GM12878 (cell line): ENCODE measurements at places on chromosomes 13 and 19. TPM values are rescaled to one million over a fixed set of nuclear protein-coding genes. Genes with fewer than 3 reads are reported as not detected.

DNA sequence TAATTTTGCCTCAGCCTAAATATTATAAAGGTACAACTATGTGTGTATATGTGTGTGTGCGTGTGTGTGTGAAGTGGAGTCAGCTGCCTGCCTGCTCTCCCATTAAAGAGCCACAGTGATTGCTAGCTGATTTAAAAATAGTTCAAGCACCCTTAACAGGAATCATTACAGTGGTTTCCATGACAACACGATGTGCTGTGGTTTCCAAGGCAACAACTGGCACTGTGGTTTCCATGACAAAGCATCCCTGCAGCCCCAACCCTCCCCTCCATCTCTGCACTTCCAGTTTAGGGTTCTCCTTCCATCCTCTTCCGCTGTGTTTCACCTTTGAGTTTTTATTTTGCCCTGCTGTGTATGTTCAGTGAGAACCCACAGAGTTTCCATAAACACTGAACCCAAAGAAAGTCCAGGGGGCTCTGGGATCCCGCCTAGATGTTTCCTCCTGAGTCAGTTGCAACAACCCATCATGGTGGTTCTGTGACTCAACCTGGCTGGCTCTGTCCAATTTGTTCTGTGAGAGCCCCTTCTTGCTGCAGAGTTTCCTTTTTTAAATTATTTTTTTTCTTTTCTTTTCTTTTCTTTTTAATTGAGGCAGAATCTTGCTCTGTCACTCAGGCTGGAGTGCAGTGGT, 7.1 kb upstream of the PNMA8A start:
- H3K36me3 ChIP-seq = no peaks in the 10 kb centered on the region
- no peak overlapping the region for H3K4me3 ChIP-seq
- H3K27me3 ChIP-seq = no peaks in the 10 kb centered on the region

DNA sequence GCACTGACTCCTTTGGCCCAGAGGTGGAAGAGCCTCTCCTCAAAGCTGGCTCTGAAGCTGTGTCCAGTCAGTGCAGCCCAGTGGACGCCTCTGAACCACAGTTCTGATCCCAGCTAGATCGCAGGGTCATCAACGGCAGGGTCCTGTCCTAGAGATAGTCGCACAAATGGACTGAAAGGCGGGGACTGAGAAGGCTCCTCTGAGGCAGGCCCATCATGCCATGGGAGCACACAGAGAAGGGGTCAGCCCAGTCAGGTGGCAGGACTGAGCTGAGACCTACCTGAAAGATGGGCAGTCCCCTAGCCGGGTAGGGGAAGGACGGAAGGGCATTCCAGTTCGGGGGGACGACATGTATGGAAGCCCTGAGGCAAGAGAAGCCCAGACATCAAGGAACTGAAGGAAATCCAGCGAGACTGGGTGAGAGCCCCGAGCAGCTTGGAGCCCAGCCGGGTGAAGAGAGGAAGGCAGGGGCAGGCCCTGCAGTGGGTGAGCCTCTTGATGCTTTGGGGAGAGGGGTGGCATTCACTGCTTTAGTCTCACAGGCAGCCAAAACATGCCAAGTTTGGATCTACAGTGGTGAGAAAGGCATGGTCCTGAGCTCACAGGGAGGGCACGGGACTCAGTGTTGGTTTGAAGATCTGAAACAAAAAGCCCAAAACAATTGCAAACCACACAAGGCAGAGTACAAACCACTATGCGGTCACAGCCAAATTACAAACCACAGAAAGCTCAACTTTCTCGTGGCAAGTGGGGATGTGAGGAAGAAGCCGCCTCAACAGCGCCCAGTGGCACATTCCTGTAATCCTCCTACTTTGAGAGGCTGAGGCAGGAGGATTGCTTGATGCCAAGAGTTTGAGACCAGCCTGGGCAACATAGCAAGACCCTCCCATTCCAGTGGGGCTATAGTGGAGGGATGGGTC, 10.0 kb downstream of the CALM3 start:
- peaks cover 32% of the 10 kb centered on the region for H3K36me3 ChIP-seq
- H3K4me1 ChIP-seq = peaks cover 27% of the 10 kb centered on the region
- H3K27ac ChIP-seq = no peak overlapping the region; the same call in 1 of the 2 replicates

The SYNGR4 gene
- not detected in 2 replicates for polyA plus RNA-seq

The CCDC169 gene
- polyA plus RNA-seq = not detected in 2 replicates

The ZNF582 gene
- 1.2 and 1.4 TPM in 2 replicates for polyA plus RNA-seq

The MISP3 gene
- 0.52 TPM in 2 replicates for polyA plus RNA-seq
